ENCODE measurements at places on chromosomes 12 and 14.

DNA sequence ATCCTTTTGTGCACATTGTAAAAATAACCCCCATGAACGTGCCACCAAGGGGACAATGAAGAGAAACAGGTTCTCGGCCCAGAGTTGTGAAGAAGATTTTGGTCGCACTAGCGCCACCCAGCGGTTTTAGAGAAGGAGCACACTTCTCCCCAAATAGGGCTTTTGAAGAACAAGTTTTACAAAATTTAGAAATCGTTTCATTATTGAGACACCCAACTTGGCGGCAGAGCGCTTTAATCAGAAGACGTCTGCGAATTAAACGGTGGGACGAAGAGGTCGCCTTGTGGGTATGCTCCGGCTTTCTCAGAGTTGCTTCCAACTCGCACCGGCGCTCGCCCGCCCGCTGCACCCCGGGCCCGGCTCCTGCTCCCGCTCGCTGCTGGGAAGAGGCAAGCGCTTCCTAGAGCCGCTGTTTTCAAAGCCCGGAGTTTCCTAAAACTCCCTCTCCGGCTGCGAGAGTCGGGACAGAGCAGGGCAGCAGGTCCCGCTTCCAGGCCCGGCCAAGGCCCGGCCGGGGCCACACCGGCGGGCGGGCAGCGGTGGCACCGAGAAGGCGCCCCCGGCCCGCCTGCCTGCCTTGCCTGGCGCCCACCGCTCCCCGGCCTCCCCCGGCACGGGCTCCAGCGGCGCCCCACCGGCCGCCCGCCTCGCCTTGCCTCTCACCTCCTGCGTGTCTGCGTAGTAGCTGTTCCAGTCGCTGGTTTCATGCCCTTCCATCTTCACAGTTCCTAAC is 645 bp downstream of the FOXA1 start:
- DNase-seq: no peak

- DNase-seq: no peak
Measured at GRCh38 chr12:113783811-113784210, 182.3 kb downstream of the RBM19 start.

- DNase-seq: no peak
Measured at GRCh38 chr12:19093218-19093617, 36.3 kb upstream of the PLEKHA5 start.

DNA sequence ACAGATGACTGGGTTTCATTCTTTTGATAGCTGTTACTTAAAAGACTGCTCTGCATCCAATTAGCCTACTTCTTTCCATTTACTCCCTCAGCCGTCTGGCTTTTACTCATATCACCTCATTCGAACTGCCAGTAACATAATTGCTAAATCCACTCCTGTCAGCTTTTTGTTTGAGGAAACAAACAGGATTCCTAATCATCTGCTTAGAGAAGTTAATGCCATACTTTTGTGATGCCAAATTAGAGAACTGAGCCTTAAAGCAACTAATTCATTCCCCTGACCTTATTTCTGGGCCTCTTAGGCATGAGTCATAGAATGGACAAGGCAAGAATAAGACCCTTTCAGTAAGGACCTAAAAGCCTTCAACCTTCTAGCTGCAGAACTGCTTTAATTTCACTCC is 2.9 kb downstream of the OXA1L start:
- no peak for DNase-seq

DNA sequence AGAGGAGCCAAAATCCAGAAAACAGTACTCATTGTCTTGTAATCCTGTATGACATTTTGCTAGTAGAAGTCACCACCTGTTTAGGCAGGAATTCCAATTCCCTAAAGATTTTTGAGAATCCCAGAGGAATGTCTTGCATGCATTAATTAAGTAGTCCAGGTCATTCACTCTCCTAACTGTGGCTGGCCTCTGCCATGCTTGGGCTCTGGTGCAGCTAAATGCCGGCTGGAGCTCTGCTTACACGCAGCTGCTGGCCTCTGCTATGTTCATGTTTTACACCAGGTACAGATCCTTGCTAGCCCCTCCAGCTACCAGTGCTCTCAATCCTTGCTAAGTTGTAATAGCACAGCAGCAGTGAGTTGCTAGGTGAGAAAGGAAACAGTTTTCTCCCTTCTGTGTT is 16.3 kb upstream of the HIF1A start:
- no peak for DNase-seq

- DNase-seq: no peak
Measured at GRCh38 chr12:8590842-8591545, 21.7 kb downstream of the AICDA start.

GRCh38 chr12:41465526-41465925 is 277.4 kb downstream of the PDZRN4 start:
- no peak for DNase-seq

- no peak for DNase-seq
Measured at GRCh38 chr14:94542111-94542810, 19.0 kb upstream of the SERPINA4 start.

DNA sequence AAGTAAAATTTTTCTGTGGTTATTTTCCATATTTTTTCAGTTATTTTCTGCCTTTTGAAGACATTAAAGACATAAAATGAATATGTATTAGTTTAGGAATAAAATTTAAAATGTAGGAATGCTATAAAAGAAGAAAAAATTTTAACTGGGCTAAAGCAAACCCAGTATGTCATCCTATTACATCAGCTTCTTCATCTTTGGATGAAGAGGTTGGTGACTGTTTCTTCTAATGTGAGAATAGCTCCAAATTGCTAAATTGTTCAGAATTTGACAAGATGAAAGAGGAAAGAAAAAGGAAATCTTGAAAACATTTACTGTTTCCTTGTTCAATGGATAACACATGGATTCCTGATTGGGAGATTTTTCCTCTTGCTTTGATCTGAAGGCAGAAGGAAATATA is 52.7 kb upstream of the PZP start:
- no peak for DNase-seq

GRCh38 chr12:74984631-74985030 is 225.0 kb downstream of the KCNC2 start:
- DNase-seq: no peak

- no peak for DNase-seq
Measured at GRCh38 chr12:131603106-131603938, 107.6 kb upstream of the SFSWAP start.

DNA sequence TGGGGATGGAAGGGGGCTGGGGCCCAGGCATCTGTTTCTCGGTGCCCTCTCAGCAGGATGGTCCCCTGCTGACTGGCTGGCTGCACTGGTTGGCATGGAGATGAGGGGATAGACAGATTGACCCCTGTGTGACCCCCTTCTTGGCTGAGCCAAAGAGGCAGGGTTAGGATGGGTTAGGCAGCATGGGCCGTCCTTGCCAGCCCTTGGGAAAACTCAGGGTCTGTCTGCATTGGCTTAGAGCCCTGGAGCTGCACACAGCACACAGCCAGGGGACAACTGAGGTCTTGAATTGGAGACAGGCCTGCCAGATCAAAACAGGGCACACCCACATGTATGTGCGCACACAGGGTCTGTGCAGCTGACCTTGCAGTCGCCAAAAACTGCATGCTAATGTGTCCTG is 11.2 kb upstream of the LRP1-AS start:
- DNase-seq: no peak

DNA sequence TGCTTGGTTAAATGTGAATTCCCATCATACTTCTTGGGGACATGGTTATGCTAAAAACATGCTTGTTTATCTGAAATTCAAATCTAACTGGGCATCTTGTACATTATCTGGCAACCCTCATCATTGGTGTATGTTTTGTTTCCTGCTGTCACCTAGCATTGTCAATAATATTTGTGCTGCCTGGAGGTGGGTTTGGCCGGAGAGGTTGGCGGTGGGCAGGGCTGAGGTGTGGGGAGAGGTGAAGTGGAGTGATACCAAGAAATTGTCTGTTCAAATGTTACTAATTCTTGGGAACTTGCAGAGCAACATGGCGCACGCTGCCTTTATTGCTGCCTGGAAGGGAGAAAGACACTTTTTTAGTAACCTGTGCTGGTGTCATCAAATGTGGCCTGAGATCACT is 280.5 kb downstream of the VRK1 start:
- DNase-seq: no peak

DNA sequence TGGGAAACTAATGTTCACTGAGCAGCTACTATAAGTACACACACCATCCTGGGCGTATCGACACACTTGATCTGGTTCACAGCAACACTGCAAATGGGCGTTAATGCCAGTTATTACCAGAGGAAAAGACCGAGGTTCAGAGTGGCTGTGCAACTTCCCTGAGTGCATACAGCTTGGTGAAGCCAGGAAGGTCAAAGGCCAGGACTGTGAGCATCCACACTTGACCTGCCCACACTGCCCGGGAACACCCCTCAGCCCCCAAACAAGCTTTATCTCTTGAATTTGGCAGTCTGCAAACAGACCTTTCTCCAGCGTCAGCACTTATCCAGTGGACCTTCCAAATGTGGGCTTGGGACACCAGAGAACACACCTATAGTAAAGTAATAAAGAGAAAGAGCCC is 312.6 kb downstream of the BCL11B start:
- DNase-seq: no peak

DNA sequence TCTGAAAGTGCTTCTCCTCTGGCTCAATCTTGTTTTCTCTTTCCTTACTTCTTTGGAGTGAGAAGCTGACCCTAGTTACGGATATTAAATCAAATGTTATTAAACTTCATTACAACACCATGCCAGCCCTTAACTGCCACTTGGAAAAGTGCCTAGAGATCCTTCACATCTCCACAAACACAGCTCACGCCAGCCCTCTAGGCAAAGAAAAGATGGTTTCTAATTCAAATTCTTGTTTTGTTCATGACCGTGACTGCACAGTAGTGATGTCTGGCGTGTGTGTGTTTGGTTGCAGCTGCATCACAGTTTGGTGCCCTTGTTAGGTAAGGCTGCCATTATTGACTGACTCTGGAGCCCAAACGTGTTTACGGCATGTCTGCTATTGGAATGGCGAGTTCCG is 113.0 kb downstream of the BEGAIN start:
- no peak for DNase-seq

DNA sequence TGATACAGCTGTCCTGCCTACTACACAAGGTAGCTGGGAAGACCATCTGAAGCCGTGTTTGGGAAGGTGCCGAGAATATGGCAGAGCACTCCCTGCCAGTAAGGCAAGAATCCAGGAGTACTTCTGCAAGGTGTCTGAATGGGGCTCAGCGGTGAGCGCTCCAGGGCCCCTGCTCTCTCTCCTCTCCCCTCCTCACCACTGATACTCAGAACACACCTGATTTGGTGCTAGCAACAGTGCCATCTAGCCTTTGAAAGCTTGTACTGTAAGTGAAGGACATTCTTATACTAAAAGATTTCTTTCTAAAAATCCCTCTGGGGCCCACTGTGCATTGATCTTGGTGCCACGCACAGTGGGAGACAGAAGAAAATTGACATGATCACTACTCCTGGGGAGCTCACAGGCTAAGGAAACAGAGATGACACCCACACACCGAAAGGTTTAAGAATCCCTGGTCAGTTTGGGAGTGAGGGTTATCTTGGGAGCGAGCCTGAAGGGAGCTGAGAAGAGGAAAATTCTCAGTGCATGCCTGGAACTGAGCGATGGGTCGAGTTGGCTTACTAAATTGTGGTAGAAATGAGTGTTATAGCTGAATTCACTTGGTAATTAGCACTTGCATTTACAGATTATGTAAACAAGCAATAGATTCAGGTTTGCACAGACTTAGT is 216.9 kb downstream of the NTF3 start:
- no peak for DNase-seq

DNA sequence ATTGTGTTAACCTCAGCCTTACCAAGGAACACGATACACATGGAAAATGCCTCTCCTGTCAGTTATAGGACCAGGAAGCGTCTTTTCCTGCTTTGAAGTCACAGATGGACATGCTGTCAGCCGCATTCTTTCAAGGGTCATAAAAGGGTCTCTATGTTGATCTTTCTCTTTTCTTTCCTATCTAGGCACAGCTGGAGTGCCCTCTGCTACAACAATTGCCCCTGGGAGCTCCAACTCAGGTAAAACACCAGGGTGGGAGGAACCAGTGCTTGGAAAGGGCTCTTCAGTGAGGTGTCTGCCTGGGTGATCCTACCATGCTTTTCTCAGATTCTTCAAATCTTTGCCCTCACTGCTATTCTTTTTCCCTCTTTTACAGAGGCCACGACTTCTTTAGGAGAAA is 157.4 kb upstream of the CNTN1 start:
- DNase-seq: no peak

GRCh38 chr12:126447346-126447745 is 1382.1 kb downstream of the AACS start:
- no peak for DNase-seq

DNA sequence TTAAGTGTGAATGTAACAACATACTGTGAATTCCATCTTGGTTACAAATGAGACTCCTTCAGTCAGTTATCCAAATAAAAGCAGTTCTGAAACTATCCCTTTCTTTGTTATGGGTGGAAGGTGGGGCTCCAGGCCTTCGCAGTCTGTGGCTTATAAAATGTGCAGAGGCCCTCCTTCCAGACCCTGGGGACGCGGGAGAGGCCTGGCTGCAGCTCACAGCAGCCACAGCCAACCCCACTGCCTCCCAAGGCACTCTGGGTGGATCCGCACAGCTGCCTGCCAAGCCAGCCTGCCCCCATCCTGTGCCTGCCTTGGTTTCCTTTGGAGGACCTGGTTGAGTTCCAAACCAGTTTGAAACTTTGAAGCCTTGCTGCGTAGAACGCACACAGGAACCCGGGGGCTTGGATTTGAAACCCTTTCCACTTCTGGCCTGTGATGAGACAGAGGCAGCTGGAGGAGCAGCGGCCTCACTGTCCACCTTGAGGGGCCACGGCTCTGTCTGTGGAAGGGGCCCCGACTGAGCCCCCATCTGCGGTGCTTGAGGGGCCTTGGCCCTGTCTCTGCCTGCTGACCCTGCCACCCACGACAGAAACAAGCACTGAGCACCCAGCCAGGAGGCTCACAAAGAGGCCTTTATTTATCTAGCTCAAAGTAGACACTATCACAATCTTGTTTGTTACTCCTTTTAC is 30.4 kb downstream of the CCNK start:
- no peak for DNase-seq

- no peak for DNase-seq
Measured at GRCh38 chr12:31590642-31591379, at the start of gene DENND5B. DENND5B (minus strand) TSS chr12:31591136; CDS start chr12:31590832, 304 bp downstream.

GRCh38 chr14:50932592-50933495 is 11.4 kb downstream of the PYGL start:
- no peak for DNase-seq

GRCh38 chr12:61780435-61780834 is 479.8 kb upstream of the USP15 start:
- DNase-seq: no peak

GRCh38 chr14:102690509-102691286 is 86.6 kb upstream of the TRAF3 start:
- DNase-seq: no peak

GRCh38 chr14:85947461-85948139 is 417.7 kb downstream of the FLRT2 start:
- no peak for DNase-seq

- no peak for DNase-seq
Measured at GRCh38 chr12:101859664-101860607, 17.4 kb upstream of the DRAM1 start.

GRCh38 chr14:51993285-51993920 is 4.1 kb downstream of the RTRAF start:
- DNase-seq: no peak

Measured in stimulated activated CD8-positive, alpha-beta memory T cell treated with anti-CD3 and anti-CD28 coated beads, Interleukin-7, amount 100 ng/mL, for 24 hours (primary cell).